ENCODE measurements at places on chromosomes 2 and 18.

DNA sequence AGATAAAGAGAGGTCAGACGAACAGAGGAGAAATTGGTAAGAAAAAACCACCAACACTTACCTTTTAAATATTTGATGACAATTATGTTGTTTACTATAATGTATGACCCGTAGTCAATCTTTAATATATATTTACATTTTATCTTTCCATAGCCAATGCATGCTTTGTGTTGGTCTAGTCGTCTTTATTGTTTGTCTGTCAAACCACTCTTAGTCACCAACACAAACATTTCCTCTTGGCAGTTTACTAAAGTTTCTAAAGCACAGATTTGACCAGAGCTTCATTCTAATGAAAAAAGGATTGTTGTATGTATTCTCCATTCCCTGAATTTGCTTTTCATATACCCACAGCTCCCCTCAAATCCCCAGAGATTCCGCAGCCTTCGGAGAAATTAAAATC, 784.7 kb upstream of the PIK3C3 start:
- DNase-seq: no peak

- no peak for DNase-seq
Measured at GRCh38 chr18:52009958-52010357, 330.0 kb upstream of the DCC start.

GRCh38 chr2:166449439-166449838, 44.6 kb downstream of the SCN7A start:
- no peak for DNase-seq

- DNase-seq: no peak
Measured at GRCh38 chr2:150282357-150282756, 205.1 kb downstream of the RND3 start.

- DNase-seq: no peak
Measured at GRCh38 chr18:79815657-79816056, 17.9 kb downstream of the KCNG2 start.

DNA sequence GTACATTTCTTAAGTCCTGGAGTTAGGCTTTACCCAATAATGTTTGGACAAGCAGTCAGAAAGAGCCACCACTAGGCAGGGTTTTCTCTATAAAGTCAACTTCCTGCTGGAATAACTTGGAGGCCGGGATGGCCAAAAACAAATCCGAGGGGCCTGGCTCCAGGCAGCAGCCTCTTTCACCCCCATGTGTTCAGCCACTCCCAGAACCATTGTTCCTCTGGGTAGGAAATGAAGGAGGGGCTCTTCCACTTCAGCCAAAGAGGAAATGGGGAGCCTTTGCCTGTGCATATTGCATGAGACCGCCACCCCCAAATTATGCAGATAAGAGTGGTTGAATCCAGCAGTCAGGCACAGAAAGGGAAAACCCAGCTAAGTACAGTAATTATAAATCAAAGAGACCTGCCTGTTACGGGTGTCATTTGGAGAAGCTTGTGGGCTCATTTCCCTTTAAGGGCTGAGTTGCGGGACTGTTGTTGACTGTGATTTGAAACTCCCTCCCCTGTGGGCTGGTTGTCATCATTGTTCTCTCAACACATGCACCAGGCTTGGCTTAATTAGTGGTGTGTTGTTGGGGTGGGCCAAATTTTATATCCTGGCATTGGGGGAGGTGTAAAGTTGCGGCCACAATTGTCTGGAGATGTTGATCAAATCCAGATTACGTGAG, 212.8 kb upstream of the SOX11 start:
- no peak for DNase-seq

- DNase-seq: no peak
Measured at GRCh38 chr2:203490391-203490790, 44.7 kb downstream of the RAPH1 start.

DNA sequence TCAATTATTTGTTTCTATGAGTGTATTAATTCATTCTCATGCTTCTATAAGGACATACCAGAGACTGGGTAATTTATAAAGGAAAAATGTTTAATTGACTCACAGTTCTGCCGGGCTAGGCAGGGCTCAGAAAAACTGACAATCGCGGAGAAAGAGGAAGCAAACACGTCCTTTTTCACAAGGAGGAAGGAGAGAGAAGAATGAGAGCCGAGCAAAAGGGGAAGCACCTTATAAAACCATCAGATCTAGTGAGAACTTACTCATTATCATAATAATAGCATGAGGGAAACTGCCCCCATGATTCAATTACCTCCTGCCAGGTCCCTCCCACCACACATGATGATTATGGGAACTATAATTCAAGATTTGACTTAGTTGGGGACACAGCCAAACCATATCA, 294.0 kb downstream of the DSC3 start:
- no peak for DNase-seq

GRCh38 chr2:34365932-34366331, 766.8 kb upstream of the FAM98A start:
- DNase-seq: no peak

- no peak for DNase-seq
Measured at GRCh38 chr2:229445019-229445418, 173.9 kb upstream of the PID1 start.

DNA sequence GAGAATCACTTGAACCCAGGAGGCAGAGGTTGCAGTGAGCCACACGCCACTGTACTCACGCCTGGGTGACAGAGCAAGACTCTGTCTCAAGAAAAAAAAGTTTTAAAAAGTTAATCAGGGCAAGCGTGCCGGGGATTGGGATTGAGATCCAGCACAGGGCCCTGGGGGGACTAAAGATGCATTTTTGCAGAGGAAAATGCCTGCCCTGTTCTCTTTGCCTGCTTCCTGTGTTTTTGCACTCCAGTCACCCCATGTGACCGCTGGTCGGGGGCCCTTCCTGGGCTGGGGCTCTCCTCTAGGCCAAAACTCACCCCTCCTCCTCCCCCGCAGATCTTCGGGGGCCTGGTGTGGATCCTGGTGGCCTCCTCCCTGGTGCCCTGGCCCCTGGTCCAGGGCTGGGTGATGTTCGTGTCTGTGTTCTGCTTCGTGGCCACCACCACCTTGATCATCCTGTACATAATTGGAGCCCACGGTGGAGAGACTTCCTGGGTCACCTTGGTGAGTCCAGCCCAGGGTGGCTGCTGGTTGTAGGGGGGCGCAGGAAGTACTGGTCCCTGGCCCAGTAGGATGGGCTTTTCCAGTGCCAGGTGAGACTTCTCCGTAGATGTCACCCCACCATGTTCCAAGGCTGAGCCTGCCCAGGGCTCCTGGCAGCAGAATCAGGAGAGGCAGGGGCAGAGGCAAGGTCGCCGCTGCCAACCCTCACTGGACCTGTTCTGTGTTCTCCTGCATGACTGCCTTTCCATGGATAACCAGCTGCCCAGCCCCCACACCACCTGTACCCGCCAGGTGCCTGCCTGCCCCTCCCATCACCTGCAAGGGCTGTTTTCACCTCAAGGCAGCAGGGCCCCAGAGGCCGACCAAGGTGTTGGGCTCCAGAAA, 22.4 kb downstream of the MAL start:
- DNase-seq: no peak

DNA sequence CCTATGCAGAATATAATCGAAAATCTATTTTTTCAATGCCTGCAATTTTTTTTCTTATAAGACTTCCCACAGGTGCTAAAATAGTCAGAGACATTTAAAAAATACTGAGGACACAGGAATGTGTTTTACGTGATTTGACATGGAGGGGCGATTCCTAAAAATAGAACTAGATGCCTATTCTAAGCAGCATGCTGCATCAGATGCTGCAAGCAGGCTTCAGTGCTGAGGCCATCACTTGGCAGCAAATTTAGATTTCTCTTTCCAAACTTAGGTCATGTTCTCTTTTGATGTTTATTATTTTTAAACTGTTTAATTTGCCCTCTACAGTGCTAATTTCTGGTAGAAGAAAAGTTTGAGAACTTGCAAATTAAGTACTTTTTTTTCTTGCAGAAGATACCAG, 43.7 kb upstream of the NCK2 start:
- DNase-seq: no peak

- DNase-seq: no peak
Measured at GRCh38 chr18:2917259-2918047, 70.6 kb downstream of the EMILIN2 start.

DNA sequence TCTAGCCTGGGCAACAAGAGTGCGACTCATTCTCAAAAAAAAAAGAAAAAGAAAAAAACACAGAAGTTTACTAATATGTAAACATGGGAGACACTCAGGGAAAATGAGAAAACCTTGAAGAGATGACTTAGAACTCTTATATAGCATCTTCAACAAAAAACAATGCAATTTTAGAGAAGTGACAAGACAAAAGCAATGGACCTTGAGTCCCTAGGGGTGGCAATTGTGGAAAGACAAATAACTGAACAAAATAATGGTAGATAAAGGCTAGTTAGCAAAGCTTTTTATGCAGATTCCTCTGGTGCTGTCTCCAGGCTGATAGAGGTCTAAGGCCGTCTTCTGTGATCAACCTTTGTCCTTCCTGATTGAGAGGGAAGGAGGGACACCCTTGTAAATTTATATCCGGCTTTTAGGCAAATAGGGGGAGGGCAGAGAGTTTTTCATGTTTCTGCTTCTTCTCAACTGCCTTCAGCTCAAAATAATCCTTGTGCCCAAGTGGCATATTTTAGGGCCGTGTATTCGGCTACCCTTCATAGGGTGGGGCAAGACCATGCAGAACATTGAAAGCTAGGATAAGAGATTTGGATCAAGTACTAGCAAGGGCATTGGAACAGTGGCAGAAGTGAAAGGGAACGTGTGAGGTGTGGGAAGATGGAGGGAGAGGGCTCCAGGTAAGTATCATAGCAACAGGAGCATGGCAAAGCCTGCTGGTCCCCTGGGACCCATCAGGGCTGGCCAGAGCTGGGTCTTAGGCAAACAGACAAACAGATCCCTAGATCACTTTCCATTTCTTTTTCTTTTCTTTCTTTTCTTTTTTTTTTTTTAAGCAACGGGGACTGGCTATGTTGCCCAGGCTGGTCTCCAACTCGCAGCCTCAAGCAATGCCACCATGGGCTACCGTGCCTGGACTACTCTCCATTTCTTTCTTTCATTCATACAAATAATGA, 116.2 kb upstream of the STPG4 start:
- no peak for DNase-seq

DNA sequence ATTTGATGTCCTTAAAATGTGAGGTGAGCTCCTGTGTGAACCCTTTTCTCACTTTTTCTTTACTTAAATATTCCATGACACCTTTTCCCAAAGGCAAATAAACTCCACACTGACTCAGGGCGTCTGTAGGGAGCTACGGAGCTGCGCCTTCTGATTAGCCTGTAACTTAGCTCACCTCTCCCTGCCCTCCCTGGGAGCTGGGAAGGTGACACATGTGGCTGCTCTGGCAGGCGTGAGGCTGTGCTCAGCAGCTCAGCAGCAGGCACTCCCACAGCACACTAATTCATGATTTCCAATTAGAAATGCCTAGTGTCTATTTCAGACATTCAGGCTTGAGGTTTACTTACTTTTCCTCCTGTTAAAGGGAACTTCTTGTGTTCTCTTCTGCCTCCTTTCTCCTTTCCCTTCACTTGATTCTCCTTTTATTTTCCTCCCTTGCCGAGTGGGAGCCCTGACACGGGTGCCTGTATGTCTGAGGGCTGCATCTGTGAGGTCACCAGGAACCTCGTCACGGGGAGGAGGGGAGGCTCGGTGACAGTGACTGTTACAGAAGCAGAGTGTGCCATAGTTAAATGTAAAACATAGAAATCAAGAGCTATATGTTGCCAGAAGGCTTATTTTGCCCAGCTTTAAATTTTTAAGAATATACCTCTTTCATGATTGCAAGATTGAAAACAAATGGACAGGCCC, 437.1 kb downstream of the DCDC2C start:
- DNase-seq: no peak

GRCh38 chr18:70553245-70553935, 264.5 kb downstream of the SOCS6 start:
- DNase-seq: no peak

DNA sequence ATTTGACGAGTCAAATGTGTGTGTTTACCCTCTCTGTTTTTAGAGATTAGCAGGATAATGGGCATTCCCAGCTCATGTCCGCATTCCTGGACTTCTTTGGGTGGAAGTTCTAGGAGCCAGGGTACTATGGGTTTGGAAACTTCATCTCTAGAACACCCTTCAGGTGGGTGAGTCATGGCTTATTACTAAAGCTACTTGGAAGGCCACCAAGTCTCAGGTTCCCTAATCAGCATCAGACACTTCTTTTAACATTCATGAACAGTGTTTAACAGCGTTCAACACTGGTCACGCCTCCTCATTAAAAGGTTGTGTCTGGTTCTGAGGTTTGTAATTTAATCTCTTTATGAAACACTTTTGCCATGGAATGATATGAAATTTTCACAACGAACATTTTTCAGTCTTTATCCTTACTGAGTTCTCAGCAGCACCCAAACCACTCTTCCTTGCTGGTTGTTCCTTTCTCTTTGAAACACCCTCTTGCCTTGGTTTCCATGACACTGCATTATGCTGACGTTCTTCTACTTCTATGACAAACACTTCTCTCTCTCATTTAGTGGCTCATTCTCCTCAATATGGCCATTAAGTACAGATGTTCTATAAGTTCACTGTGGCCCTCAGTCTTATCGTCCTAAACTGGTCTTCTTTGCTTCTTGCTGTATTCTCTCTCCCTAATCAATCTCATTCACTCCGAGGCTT, 49.3 kb downstream of the MMADHC start:
- no peak for DNase-seq

DNA sequence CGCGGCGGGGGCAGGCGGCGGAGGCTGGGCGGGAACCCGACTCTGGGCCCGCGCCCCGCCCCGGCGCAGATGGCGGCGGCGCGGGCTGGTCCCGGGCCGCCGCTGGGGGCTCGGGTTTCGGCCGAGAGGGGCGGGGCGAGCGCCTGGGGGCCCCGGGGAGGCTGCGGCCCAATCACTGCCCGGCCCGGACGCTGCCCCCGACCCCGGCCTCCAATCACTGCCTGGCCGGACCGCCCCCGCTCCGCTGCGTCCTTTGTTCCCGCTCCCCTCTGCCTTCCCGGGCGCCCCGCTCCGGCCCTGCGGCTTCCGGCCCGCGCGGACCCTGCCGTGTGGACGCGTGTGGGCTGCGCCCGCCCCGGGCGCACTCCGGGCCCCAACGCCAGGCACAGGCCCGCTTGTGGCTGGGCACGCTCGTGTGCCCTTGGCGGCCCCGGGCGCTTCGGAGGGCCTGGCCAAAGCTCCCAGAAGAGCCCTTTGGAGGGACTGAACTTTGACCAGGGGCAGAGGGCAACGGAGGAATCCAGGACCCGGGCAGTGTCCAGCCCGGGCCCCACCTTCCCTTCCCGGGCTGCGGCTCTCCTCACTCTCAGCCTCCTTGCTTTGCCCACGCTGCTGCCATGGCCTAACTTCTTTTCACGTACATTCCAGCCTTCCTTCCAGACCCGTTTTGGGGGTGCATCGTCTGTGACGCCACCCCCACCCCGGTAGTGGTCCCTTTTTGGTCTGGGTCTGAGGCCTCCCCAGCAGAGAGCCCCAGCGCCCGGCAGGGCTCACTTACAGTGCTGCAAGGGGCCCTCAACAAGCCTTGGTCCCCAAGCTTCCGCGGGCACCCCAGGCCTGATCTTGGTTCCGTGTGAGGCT, 27.1 kb upstream of the PTMA start:
- no peak for DNase-seq

DNA sequence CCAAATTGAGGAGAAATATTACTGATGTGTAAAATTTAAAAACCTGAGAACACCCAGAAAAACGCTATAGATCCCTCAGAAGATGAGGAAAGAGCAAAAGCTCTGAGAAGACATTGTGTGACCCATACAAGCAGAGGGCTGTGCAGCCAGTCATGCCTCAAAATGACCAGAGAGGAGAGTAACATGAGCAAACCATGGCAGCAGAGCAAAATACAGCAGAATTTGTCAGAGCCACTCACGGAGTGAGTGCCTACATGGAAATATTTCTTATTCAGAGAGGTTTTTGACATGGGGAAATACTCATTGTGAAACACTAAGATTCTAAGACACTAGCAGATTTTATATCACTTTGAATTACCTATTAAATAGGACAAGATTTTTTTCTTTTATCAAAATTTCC, 96.8 kb upstream of the DNAJC10 start:
- DNase-seq: no peak

Measured in NK-92 treated with Interleukin-12 subunit alpha and Interleukin-12 subunit beta, amount 100 ng/mL, for 24 hours (cell line).